ENCODE measurements at places on chromosomes 1 and 21.

GRCh38 chr1:230568008-230568407, 74.3 kb upstream of the COG2 start:
- DNase-seq, result peak; percentile 2

DNA sequence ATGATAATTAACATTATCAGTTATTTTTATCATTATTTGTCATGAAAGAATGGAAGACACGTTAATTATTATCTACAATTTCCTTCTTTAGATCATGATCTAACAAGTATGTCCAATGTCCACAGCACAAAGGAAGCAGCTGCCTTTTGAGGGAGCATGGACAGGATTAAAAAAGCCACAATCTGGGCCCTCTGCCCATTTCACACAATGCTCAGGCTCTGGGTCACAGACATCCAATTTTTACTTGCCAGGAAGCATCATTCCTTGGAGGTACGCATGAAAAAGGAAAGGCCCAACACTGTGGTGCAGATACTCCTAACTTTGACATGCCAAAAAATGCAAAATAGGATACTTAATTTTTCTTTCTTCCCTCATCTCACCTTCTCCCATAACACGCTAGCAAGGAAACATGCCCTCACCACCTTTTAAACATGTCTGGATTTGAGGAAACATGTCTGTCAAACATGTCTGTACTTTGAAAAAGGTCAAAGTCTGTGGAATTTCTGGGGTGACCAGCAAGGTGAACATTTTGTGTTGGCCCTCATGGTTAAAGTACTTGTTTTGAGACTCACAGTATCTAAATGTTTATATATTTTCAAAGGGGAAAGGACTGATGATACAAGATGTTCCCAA, 40.0 kb downstream of the GADD45A start:
- DNase-seq, result no peak

GRCh38 chr1:231806623-231807495, 180.3 kb downstream of the DISC1 start:
- peak; percentile 9 for DNase-seq

GRCh38 chr1:34980715-34981114, 4.4 kb downstream of the TMEM35B start:
- DNase-seq, result no peak

DNA sequence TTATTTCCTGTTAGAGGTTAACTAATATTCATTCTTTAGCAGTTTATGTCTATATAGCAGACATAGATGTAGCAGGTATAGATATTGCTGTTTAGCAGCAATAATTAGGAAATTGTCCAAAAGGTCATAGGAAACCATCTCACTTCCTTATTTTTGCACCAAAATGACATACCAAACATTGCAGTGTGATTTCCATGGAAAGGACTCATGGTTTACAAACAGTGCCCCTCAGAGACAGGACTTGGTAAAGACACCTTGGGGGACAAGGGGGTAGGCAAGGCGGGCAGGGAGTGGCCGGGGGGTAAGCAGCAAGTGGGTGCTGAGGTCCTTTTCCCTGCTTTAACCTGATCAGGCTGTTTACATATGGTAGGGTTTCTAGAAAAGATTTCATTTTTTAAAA, 30.5 kb downstream of the BATF3 start:
- DNase-seq, result no peak

DNA sequence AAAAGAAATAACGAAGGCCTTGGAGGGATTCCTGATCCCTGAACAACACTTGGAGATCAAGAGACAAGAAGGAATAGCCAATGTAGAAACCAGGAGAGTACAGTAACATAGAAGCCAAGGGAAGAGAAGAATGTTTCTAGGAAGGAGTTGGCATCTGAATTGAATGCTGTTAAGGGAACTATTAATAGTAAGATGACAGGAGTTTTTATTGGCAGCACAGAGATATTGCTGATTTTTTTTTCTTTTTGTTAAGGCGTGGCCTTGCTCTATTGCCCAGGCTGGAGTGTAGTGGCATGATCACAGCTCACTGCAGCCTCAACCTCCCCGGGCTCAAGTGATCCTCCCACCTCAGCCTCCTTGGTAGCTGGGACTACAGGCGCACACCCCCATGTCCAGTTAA, 9.6 kb upstream of the SFT2D2 start:
- DNase-seq, result no peak

DNA sequence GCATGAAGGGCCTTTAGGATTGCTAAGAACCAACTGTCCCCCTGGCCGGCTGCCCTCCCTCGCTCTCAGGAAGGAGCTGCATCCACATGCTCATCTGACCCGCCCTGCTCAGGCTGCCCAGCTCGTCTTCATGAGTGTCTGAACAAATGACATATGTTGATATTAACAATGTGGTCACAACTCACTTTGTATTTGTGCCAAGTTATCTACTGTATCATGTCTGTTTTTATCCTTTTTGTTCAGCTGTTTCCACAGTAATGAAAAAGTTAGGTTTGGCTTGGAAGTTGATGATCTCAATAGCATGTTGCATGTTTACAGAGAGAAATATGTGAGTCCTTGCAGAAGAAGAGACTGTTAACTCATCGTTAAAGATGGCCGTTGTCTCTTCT, 75.1 kb downstream of the PHTF1 start:
- no peak for DNase-seq

- DNase-seq, result no peak
Measured at GRCh38 chr1:218205721-218206120, 79.4 kb upstream of the RRP15 start.

DNA sequence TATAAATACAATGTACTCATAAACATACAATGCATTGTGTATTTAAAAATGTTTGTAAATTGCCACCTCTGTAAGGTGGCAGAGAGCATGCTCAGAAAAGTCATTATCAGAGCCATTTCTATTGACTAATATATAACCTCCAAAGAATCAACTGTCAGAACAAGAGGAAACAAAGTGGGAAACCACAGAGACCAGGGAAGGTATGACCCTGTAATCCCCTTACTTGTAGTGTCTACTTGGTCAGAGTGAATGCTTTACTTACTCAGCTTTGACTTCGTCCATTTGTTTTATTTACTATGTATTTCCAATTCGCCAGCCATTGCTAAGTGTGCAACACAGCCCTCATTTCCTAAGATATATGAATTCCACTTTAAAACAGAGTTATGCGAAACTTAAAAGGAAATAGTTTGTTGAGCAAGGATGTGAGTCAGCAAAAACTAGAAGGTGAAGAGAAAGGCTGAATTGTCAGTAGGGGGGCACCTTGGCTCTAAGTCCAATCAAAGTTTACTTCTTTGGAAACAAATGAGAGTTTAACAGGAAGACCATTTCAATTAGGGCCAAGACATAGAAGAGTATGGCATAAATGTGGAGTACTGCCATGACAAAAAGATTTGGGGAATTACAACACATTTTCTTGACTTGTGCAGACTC, 671.7 kb upstream of the PTBP2 start:
- no peak for DNase-seq

- peak; percentile 44 for DNase-seq
Measured at GRCh38 chr1:53278298-53278725, 40.0 kb upstream of the MAGOH start.

GRCh38 chr1:119083980-119084379, 56.5 kb downstream of the WARS2 start:
- no peak for DNase-seq

DNA sequence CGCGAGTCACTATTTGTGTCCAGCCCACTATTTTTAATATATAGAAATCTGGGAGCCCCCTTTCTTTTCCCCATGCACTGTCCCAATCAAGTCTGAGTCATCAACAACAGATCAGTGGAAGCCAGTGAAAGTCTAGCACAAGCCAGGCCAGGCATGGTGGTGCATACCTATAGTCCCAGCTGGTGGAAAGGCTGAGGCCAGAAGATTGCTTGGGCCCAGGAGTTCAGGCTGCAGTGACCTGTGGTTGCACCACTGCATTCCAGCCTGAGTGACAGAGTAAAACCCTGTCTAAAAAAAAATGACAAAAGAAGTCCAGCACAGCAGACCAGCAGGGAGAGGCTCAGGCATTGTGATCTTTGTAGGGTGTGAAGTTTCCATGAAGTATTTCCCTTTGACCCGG, 9.0 kb upstream of the RPL5 start:
- no peak for DNase-seq

- no peak for DNase-seq
Measured at GRCh38 chr1:184745929-184746638, 8.6 kb downstream of the EDEM3 start.

DNA sequence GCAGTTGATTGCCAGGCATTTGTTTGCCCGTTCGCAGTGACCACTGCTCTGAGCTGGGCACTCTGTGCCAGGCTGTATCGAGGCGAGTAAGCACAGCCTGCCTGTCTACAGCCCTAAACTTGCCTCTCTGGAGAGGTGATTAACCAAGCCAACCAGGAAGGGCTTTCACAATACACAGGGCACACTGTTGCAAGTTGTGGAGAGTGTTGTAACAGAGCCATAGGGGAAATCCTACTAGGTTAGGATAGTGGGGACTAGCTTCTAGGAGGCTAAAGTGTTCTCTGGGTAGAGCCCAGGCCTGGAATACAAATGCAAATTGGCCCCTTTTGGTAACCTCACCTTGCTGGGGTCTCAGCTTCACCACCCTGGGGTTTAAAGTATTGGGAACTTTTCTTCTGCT, 23.8 kb downstream of the PRDM2 start:
- no peak for DNase-seq

DNA sequence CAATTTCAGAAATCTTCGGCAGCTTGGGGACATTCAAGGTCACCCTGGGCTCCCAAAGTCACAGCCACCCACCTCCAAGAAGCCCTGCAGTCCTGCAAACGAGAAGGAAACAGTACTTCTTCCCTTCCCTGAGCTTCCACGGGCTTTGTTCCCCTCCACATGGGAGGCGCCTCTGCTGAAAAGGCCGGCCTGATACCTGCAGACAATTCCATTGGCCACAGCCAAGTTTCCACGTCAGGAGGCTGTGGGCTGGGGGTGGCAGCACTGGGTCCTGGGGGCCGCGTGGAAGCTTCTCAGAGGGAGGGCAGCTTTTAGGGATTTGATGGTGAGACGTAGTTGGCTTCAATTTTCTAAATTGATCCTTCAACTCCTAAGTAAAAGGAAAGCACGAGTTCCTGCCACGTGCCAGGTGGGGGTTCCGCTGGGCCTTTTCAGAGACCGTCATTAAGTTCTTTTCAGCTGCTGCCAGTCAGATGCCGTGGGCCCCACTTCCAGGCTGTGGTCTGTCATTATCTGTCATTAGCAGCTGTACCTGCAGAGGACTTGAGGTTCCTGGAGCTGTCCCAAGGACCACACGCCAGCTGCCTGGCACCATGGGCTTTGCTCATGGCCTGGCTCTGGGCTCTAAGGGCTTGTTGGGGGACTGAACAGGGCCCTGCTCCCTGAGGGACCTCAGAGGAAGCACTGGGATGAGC, 98.7 kb downstream of the CRYAA start:
- no peak for DNase-seq

Data from stimulated activated CD4-positive, alpha-beta T cell treated with anti-CD3 and anti-CD28 coated beads, TNF-alpha, amount 100 ng/mL, for 48 hours (primary cell).